ENCODE measurements at places on chromosomes 7 and 10.

- DNase-seq, result peak; percentile 5
Measured at GRCh38 chr10:112471878-112472487, 25.0 kb downstream of the VTI1A start.

- DNase-seq, result no peak
Measured at GRCh38 chr10:48926764-48927540, 12.7 kb downstream of the LRRC18 start.

DNA sequence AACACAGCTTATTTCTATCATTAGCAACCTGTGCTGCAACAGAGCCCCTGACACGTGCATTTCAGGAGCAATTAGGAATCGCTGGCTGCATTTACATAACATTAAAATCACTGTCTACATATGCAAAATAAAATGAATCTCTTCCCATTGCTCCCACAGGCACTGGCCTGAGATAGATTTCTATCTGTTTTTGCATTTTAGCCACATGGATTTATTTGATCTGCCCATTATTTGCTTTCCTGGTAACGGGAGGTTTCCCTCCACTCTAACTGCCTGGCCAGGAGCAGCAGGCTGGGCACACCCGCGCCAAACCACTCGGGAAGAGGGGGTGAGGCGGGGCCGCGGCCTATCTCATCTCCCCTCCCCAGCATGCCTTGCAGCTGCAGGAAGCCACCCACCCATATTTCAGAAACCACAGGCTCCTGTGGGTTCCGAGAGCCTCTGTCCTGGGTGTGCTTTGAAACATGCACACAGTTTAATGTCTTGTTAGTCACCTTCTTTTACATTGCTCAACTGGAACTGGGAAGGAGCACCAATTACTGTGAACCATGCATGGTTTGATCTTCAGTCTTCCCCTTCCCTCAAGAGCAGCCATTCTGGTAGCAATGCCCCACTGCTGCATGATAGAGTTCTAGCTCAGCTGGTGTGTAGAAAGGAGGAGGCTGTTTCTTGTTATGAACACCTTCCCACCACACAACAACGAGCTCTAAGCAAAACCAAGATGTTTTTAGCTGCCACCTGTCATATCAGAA, 37.7 kb upstream of the IKZF1 start:
- no peak for DNase-seq

DNA sequence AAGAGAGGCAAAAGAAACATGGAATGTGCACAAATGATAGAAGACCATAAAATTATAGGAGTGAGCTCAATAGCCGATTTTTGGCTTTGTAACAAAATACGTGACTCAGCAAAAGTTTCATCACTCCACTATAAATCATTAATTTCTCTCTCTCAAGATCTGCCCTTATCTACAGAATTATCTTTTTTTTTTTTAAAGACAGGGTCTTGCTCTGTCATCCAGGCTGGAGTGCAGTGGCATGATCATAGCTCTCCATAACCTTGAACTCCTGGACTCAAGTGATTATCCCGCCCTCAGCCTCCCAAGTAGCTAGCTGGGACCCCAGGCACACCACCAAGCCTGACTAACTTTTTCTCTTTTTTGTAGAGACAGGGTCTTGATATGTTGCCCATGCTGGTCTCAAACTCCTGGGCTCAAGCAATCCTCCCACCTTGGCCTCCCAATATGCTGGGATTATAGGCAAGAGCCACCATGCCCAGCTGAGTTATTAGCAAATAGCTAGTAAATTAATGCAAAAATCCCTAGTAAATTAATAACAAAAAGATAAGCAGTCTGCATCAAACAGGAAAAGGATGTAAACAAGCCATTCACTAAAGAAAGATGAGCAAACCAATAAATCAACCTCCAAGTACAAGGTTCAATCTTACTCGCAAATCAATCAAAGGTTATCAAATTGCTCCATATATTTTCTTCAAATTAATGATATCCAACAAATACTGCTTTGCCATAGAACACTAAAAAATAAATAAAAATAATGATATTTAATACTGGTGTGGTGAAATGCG, 450.7 kb downstream of the PARD3 start:
- no peak for DNase-seq

GRCh38 chr7:100655908-100656674, at the start of gene ACTL6B:
ACTL6B (minus strand) TSS chr7:100656448; CDS start chr7:100656354, 94 bp downstream.
- no peak for DNase-seq

- DNase-seq, result no peak
Measured at GRCh38 chr10:88851706-88852105, at the start of gene ANKRD22. ANKRD22 (minus strand) TSS chr10:88851844; CDS start chr10:88851607, 237 bp downstream.

GRCh38 chr10:7251696-7252465, 159.0 kb downstream of the SFMBT2 start:
- DNase-seq, result no peak

- DNase-seq, result no peak
Measured at GRCh38 chr7:84675633-84676034, 481.0 kb upstream of the SEMA3A start.

GRCh38 chr10:63666836-63667383, 145.7 kb downstream of the REEP3 start:
- DNase-seq, result peak; percentile 27

GRCh38 chr10:102072673-102073527, 7.8 kb downstream of the HPS6 start:
- peak; percentile 68 for DNase-seq

- no peak for DNase-seq
Measured at GRCh38 chr10:5448333-5449001, 36.1 kb downstream of the NET1 start.

GRCh38 chr7:80132594-80132993, 2.0 kb upstream of the GNAI1 start:
- no peak for DNase-seq

- no peak for DNase-seq
Measured at GRCh38 chr10:75016325-75016724, 95.1 kb upstream of the SAMD8 start.

GRCh38 chr10:84329196-84329611, 815 bp downstream of the CCSER2 start:
- DNase-seq, result peak; percentile 13

GRCh38 chr7:47266799-47267198, 315.1 kb downstream of the TNS3 start:
- no peak for DNase-seq

GRCh38 chr7:124652237-124652636, 113.4 kb downstream of the GPR37 start:
- no peak for DNase-seq

- no peak for DNase-seq
Measured at GRCh38 chr7:118129041-118129795, 54.7 kb upstream of the LSM8 start.

- DNase-seq, result no peak
Measured at GRCh38 chr7:39248692-39249090, 271.0 kb downstream of the POU6F2 start.

DNA sequence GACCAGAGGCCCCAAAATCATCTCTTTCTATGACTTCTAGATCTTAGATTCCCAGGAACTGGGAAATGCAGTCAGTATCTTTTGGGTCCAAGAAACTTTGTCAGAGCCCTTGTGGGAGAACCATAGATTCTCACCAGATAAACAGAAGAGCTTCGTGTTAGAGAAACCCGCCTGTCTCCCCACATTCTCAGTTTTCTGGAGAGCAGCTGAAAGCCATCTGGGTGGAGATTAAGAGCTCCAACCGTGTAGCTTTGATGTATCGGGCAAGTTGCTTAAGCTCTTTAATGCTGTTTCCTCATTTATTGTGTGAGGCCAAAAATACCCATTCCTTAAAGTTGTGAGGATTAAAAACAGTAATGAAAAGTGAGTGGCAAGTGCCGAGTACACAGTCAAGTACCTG, 107.6 kb downstream of the WDR37 start:
- DNase-seq, result no peak

- no peak for DNase-seq
Measured at GRCh38 chr10:92891885-92892690, 43.8 kb downstream of the EXOC6 start.
